M059J (cell line): ENCODE measurements at places on chromosomes 13 and 19. TPM values are rescaled to one million over a fixed set of nuclear protein-coding genes. Genes with fewer than 3 reads are reported as not detected.

The KLK15 gene
- not detected in 2 replicates for total RNA-seq

- no peak for DNase-seq
Measured at GRCh38 chr13:32600890-32601289, 14.6 kb downstream of the PDS5B start.

- no peak for DNase-seq
Measured at GRCh38 chr13:98976338-98976737, 1.5 kb downstream of the DOCK9 start.

GRCh38 chr13:95231393-95231792, 69.9 kb downstream of the ABCC4 start:
- DNase-seq = no peak

- no peak for DNase-seq
Measured at GRCh38 chr19:9729162-9729561, 39.4 kb downstream of the ZNF846 start.
